ENCODE measurements at places on chromosomes 7 and 10.
A peak's percentile ranks its signal among the peaks of the same experiment; 100 is the strongest.

DNA sequence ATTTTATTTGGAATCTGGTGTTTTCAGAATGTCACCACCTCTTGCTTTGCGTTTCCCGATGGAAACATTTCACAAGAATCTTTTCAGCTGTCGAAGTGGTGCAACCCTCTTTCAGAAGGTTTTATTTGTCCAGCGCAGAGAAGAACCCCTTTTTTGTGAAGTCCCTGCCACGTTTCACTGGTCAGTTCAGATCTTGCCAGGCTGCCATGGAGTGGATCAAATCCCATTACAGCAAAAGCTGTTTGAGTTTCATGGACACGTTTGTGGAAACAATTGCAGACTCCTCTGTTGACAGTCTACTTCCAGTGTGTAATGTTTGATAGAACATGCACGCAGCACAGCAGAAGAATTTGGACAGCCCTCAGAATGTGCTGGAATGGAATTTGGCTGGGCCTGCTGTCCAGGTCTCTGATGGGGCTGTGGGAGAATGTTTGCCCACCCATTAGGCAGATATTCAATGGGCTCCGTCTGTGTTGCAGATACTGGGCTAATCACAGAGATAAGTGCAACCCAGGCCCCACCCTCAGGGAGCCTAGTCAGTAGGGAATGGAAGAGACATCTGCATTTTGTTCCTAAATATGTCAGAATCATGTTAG, 143.2 kb downstream of the GRK5 start:
- no peak for DNase-seq

- DNase-seq: no peak
These were observed 150.1 kb upstream of the BMPER start for GRCh38 chr7:33754933-33755928.

GRCh38 chr7:17680026-17680425, 260.3 kb downstream of the SNX13 start:
- DNase-seq: no peak

GRCh38 chr10:117240621-117241529, at the start of gene SLC18A2:
SLC18A2 (plus strand) TSS chr10:117241114; CDS start chr10:117241694, 580 bp downstream.
- no peak for DNase-seq

- DNase-seq: no peak
These were observed 270.4 kb downstream of the RELN start for GRCh38 chr7:103719070-103719469.

GRCh38 chr7:92840316-92840715, 3.9 kb upstream of the CDK6 start:
- no peak for DNase-seq

DNA sequence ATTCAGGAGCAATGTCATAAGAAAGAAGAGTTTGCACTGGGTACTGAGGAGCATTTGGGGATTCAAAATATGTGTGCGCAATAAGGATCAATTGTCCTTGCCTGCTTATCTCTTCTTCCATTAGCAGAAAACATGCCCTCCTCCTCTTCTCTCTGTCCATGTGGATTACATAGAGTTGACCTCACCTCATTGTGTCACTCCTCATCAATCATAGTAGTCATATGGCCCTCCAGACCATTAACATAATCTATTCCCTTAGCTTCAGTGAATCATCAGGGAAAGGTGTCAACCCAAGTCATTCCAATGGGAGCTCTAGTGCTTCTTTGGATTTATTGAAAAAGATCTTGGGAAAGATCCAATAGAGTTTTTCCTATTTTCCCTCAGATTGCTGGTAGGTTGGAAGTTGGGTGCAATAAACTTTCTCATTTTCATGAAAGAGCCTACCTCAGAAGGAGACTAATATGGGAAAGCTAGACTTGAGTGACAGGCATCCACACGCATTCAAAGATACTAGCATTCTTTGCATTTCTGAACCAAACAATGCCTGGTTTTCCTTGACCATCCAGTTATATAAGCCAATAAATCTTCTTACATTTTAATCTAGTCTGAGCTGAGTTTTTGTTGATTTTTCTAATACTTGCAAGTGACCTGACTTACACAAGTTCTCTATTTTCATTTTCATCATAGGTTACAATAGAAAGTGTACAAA, 71.5 kb upstream of the FAM13C start:
- DNase-seq: no peak

GRCh38 chr7:107168233-107169119, at the start of gene HBP1:
HBP1 (plus strand) TSS chr7:107169003; CDS start chr7:107179894, 10,891 bp downstream.
- DNase-seq: peak; percentile 99

DNA sequence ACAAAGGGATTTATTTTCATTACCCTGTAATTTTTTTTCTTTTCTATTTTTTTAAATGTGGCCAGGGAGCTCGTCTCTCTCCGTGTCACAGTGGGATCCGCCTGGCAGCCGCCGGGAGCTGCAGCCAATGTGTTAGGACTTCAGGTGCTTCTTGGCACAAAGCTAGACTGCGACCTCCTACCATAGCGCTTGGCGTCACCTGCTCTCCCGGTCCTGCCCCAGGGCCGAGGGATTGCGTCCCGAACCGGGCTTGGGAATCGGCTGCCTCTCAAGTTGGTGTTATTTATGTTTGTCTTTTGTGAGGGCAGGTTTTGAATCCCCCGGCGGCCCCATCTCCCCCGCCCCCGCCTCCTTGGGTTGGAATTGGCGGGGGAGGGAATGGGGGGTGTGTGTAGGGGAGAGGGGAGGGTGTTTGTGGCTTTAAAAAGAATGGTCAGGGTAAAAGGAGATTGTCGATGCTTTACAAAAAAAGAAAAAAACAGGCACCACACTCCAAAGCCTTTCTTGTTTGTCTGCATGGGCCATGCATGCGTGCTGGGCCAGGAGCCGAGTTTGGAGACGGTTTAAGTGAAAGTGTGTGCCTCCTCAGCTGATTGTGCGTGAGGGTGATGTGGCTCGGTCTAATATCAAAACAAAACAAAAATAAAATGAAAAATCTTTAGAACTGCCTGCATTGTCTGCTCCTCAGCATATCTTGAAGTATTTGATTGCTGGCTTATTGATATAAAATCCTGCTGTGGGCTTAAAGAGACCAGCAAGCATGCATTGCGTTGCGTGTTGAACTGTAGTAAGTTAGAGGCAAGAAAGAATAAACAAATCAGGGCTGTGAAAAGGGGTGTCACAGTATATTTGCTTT, 1.2 kb downstream of the PPP1R9A start:
- peak; percentile 55 for DNase-seq

DNA sequence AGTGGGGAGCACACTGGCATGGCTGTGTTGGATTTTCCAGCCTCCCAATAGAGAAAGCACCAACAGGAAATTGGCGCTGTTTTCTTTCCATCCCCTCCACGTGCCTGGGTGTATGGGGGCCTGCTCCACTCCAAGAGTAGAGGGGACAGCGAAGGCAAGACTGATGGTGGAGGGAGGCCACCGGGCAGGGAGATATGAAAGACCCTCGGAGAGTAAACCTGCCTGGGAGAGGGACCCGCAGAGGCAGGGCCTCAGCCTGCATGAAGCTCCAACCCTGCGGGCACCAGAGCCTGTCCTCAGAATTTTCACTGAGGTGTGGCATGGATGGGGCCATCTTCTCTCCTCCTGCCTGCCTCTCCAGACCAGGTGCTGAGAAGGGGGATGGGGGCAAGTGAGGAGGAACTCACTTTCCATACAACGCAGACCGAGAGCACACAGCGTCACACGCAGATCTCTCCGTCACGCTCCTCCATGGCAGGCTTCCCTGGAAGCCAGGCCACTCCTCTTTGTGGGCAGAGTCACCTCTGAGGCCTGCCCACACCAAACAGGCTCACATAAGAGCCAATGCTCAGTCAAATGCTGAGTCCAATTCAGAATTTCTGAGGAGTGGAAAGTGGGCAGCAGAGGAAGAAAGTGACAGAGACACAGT, 18.8 kb downstream of the ANXA11 start:
- no peak for DNase-seq

DNA sequence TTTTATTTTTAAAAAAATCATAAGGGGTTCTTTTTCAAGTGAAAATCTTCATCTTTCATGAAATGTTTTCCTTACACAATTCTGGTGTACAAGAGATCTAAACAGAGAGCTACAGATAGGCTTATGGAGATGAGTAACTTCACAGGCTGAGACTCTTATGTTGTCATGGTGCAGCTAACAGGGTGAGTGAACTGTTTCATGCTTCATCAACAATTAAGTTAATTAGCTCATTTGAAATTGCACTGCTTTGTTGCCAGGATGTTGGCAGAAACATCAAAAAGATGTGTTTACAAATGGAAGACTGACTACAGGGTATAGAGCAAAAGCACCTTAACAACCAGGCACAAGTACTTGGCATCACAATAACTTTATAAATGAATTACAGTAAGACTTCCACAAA, 230.8 kb downstream of the FOXP2 start:
- DNase-seq: no peak

GRCh38 chr10:82212753-82213152, 337.8 kb downstream of the NRG3 start:
- no peak for DNase-seq

- DNase-seq: no peak
These were observed 39.2 kb upstream of the CARD11 start for GRCh38 chr7:3082831-3083230.

GRCh38 chr7:100087055-100087750, 1.6 kb upstream of the COPS6 start:
- DNase-seq: no peak

DNA sequence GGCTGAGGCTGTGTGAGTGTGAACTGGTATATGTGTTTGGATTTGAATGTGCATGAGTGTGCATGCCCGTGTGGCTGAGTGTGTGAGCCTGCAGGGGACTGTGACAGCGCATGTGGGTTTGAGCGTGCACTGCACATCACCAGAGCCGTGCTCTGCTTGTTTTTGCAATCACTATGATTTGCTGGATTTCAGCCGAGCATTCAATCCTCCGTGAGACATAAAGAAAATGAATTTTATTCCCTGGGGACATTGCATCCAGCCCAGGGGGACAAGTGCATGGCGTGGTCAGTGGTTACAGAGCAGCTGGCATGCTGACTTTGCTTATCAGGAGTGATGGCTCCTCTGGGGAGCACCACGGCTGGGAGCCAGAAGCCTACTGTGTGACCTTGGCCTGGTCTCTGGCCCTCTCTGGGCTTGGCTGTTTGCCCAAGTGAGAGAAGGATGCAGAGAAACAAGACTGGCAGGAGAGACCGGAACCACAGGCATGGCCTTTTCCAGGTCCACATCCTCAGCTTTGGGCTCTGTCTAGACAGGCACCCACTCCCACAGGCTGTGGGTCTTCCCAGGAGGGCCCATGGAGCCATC, 160.2 kb upstream of the UNC5B start:
- no peak for DNase-seq

- no peak for DNase-seq
These were observed 50.5 kb downstream of the POT1 start for GRCh38 chr7:124879103-124879502.

GRCh38 chr7:98826811-98827231, 43.0 kb downstream of the TMEM130 start:
- no peak for DNase-seq

- no peak for DNase-seq
These were observed 691.5 kb upstream of the LRRN3 start for GRCh38 chr7:110399421-110399820.

DNA sequence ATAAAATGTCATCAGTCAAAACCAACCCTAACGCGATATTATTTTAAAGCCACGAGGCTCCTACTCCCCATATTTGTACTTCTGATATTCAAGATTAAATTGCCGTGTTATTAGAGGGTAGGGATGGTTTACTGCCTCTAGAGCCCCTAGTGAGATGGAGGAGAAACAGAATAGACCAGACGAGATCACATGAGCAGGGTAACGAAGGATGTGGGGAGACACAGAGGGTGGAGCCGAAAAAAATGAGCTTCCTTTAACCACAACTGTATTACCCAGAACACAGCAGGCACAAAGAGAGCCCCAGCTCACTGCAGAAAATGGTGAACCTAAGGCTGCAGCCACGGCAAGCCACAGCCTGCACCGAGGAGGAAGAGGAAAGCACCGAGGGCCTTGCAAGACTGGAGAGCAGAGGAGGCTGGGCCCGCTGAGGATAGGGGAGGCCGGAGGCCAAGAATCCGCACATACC, 14.3 kb downstream of the ZC3HAV1 start:
- no peak for DNase-seq

GRCh38 chr7:94333810-94334209, 60.9 kb upstream of the COL1A2 start:
- DNase-seq: no peak

- DNase-seq: no peak
These were observed 221.3 kb upstream of the FRMD4A start for GRCh38 chr10:14552015-14552414.

- DNase-seq: no peak
These were observed 197.0 kb upstream of the PRSS58 start for GRCh38 chr7:142454862-142455261.

- DNase-seq: no peak
These were observed 75.4 kb downstream of the AFAP1L2 start for GRCh38 chr10:114328874-114329273.

DNA sequence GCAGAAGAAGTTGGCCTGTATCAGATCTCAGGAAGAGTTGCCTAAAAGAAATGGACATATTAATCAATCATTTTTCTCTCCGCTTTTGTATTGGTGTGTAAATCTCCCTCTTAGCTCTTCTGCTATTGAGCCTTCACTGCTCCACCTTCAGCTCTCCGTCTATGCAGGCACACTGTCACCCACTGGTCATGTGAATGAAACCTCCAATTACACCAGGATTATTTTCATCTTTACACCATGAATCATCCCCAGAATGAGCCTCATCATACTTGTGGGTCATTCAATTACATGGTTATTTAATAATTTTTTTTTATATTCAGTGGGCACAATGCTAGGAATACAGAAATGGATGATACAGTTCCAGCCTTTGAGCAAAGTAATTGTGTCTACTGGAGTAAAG, 92.6 kb downstream of the LRRC4 start:
- DNase-seq: no peak

DNA sequence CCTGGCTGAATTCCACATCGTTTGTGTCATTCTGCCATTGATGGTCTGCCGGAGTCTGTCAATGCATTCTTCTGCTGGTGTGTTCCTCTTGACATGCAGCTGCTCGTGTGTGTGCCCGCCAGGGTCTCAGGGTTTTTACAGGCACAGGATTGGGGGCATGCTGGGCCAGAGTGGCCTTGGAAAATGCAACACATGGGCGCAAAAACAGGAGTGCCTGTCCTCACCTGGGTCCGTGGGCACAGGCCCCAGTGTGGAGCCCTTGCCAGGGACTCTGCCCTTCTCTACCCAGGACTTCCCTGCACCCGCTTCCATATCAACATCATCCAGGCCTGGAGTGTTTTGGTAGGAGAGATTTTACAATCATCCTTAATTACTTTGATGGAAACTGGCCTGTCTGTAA, 340.7 kb downstream of the KIF20B start:
- DNase-seq: no peak

DNA sequence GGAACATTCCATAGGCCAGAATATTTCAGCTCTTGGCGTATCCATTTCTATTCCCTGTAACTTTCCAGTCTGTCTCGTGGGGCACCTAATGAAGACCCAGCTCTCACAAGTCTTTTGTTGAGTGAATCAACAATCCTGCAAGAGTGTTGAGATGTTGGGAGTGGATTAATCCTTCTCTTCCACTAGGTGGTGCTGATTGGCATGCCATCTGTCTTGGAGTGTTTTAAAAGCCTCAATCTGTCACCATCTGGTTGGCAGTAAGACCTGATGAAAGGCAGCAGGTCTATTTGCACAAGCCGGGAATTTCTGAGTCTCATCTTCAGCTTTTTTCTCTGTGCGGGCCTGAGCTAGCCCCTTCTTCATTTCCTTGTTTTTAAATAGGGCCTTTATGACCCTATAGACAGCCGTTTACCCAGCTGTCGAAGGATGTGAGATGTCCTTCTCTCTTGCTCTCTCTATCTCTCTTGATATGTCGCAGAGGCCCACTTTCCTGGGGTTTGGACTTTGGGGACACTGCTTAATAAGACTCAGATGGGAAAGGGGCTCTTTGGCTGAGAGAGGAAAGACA, 180.5 kb downstream of the ZNF365 start:
- no peak for DNase-seq
